T-helper 9 cell (primary cell): ENCODE measurements at places on chromosomes 2 and 18.

DNA sequence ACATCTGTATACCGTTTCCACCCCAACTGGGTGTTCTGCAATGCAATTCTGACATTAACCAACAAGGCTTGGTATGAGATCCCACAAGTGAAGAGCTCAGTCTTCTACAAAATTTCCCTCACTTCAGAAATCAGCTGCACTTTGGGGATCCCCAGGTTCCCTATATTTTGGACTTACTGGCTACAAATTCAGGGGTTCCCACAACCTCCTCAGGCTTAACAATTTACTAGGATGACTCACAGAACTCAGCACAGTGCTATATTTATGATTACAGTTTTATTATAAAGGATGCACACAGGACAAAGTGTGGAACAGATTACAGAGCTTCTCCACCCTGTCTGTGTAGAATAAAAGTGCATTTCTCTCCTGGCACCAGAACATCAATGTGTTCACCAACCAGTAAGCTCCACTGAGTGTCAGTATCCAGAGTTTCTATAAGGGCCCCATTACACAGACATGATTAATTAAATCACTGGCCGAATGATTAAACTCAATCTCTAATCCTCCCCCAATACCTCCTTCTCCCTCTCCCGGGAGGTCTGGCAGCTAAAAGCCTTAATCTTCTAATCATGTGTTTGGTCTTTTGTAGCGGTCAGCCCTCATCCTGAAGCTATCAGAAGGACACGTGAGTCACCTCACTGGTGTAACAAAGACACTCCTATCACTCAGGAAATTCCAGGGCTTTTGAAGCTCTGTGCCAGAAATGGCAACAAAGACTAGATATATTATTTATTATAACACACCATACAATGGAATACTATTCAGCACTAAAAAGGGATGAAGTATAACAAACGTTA lies 84.6 kb downstream of the SLC66A3 start:
- no peak for DNase-seq

GRCh38 chr2:238106698-238107524 lies 6.8 kb downstream of the ESPNL start:
- no peak for DNase-seq

GRCh38 chr2:54470266-54470938 lies 14.3 kb downstream of the SPTBN1 start:
- no peak for DNase-seq

- no peak for DNase-seq
Measured at GRCh38 chr2:74847070-74847858, 13.3 kb downstream of the HK2 start.

GRCh38 chr2:218895326-218895725 lies 14.7 kb downstream of the WNT10A start:
- no peak for DNase-seq

- DNase-seq: no peak
Measured at GRCh38 chr2:229713371-229714079, 830 bp downstream of the DNER start.

GRCh38 chr2:97708048-97708380 lies 5.4 kb upstream of the ZAP70 start:
- no peak for DNase-seq

DNA sequence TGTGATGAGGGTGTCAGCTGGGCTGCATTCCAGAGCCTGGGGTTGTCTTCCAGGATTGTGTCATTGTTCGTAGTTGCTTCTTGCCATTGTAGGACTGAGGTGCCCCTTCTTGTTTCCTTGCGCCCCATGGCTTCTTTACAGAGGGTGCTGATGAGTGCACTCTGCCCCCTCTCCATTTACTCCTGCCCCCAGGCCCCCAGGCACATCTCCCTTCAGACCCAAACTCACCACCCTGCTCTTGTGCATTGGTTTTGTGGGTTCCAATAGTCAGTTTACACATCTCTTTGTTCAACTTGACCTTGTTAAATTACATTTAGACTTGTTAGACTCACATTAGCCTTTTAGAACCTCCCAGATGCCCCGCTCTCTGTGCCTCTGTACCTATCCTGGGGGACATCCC lies 33.1 kb downstream of the HJURP start:
- DNase-seq: no peak

- no peak for DNase-seq
Measured at GRCh38 chr2:130245976-130246375, 47.7 kb upstream of the TUBA3E start.

GRCh38 chr18:36650906-36651305 lies 177.9 kb downstream of the TPGS2 start:
- no peak for DNase-seq

- DNase-seq: no peak
Measured at GRCh38 chr18:49768051-49768391, 45.3 kb downstream of the ACAA2 start.

GRCh38 chr2:46521215-46521683 lies 41.9 kb downstream of the TMEM247 start:
- no peak for DNase-seq

DNA sequence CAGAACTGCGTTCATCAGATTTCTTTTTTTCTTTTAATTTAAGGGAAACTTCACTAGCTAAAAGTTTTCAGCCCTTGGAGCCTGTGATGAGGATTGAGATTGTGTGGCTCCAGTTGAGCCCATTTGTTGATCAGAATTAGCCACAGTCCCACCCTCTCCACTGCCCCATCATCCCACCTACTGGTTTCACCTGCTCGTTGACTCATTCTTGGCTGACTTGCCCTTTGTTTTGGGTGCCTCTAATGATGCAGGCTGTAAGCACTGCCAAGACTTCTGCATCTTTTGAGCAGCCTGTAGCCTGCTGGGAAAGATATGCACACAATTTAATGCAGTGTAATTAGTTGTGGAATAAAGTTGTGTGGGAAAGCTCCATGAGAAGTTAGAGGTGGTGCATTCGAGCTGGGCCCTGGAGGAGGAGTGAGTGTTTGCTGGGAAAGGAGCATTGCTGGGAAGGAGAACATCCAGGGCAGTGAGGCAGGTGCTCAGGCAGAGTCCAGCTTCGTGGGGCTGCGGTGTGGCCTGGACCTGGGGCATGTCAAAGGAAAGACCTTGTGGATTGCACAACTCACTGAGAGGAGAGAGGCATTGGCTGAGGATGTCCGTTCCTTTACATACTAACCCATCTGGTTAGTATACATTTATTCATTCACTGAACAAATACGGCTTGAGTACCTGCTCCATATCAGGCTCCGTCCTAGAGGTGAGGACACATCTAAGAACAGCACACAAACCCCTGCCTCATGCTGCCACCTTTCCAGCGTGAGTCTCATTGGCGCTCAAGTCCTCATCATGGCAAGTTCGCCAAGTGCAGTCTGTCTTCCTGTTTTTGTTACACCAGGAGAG lies 18.2 kb downstream of the ASPRV1 start:
- no peak for DNase-seq

DNA sequence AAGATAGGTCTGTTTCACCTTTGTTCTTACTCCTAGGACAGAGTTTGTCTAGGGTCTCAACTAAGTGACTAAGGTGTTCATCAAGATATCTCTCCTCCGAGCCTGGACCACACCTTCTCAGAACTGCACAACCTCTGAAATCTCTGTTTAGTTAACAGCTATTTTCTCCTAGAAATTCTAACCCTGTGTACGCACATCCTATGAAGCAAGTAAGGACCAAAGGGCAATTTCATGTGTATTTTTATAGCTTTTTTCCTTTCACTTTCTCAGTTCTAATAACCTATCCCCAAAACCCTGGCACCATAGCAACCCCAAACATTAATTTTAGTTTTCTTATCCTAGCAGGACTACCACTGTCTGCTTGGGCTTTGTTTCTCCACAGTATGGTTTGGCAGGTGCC lies 59.1 kb downstream of the PTPN4 start:
- no peak for DNase-seq

- DNase-seq: no peak
Measured at GRCh38 chr18:29076645-29077044, 899.7 kb upstream of the CDH2 start.

GRCh38 chr2:119208791-119209203 lies 14.8 kb upstream of the STEAP3 start:
- no peak for DNase-seq

DNA sequence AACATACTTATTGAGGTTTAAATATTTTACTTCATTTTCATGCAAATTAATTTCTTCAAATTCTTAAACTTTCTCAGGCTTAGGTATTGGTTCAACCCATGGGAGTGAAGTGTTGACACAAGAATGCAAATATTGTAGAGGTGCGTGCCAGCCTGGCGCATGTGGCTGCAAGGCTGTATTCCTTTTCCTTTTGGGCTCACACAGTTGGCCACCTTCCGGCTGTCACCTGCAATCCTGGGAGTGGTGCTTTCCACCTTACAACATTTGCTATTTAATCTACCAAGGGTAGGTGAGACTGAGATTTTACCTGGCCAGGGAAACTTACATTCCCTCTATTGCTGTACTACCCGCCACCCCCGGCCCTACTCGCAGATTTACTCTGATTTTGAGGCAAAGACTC lies 141.1 kb downstream of the DCC start:
- DNase-seq: no peak

GRCh38 chr2:101022221-101022620 lies 20.1 kb downstream of the RPL31 start:
- DNase-seq: no peak

- no peak for DNase-seq
Measured at GRCh38 chr2:201320701-201321100, 36.4 kb downstream of the FLACC1 start.

DNA sequence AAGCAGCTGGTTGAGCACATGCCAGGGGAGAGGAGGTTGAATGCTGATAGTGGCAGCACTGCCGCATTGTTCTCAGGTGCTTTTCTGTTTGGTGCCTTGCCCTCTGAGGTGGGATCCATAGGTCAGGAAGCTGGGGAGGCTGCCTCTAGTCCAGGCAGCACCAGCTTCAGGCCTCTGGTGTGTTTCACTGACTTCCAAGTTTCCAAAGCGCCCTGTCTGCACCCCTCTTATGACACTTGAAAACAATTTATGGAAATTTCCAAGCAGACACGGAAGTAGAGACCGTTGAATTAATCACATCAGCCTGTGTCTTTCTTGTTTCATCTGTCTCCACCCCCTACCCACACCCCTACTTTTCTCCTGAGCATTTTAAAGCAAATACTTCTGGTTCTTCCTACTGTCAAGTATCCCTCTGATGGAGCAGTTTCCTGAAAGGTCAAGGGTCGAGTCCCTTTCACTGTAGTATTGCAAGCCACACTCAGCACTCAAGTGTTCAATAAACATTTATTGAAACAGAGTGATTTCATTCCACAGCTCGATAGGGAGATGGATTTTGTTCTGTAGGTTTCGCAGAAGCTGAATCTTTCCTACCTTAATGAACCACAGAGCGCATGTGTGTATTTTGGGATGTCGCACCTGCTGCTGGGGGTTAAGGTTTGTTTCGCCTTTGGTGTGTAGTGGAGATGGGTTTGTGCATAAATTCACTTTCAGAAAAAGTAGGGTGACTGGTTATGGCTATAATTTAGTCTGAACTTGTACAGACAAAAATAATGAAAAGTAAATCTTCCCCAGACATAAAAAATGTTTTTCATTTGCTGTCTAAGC lies 21.4 kb downstream of the DGKD start:
- no peak for DNase-seq

GRCh38 chr2:98356729-98357128 lies 10.5 kb downstream of the CNGA3 start:
- DNase-seq: no peak

DNA sequence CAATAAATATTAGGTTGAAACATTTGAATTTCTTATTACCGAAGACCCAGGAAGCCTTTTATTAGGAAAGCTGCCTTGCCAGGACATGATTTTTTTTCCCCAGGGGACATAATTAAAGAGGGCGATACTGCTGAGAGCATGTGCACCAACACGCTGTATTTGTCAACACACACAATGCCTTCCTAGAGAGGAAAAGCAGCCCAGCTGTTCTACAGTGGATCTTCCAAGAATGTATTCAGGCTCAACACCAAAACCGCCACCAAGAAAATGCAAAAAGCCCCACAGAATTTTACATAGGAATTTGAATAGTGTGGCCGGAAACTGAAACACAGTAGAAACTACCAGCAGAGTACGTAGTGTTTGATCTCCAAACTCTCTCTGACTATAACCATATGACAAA lies 320.4 kb downstream of the DLGAP1 start:
- DNase-seq: no peak

DNA sequence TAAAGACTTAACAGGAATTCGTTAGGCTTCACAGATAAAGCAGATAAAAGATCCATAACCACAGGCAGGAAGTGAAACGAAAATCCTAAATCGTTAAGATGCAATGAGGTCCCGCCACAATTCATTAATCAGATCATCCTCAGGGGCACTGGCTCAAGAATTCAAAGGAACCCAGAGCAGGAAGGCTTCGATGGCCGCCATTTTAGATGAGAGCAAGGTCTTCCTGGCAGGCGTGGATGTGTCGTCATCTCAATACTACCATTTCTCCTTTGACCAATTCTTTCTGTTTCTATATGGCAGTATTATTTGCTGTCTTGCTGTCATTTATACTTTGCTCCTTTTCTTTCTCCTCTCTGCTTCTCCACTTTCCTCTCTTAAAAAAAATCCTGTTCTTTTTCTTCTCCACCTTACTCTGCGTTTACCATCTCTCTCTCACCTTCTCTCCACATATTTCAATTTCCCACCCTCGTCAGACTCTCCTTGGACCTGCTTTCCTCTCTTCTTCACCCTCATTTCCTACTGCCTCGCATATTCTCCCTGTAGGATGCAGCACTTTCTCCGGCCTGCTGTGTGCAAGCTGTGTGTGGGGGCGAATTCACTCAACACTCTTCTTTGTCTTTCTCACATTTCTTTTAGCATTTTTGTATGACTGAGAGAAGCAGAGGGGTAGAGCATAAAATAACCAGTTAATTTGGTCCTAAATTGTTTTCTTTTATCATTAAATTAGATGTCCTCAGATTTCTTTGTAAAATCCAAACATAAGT lies 35.1 kb upstream of the LHCGR start:
- no peak for DNase-seq

DNA sequence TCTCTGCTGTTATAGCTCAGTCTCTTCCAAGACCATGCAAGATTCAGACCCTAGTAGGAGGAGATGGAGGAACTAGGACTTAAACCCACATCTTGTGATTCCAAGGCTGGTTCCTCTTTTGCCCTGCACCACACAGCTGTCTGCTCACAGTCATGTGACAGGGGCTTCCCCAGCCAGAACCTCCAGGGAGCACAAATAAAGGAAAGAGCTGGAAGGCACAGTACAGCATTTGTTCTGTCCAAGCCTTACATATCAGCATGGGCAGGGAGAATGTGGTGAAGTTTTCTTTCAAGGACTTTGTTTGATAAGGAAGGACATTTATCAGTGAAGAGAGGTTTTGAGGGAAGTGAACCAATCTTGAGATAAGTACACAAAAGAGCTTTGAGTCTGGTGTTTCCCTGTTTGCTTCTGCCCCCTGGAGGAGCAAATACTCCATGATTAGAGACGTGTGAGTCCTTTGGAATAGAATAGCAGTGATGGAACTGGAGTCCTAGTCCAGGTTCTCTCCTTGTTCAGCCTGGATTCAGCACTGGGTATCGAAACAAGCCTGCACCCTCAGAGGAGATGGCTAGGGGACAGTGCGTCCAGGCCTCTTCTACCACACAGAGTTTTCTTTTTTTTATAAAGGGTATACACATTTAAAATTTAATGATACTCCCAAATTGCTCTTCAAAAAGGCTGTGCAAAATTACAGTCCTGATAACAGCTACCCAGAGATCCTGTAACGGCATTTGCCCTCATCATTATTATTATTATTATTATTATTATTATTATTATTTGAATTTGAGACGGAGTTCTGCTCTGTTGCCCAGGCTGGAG lies 24.6 kb upstream of the CASP10 start:
- peak; percentile 28 for DNase-seq

- no peak for DNase-seq
Measured at GRCh38 chr18:55446996-55447671, 140.9 kb downstream of the TCF4 start.

GRCh38 chr2:216863946-216864345 lies 4.1 kb upstream of the TNP1 start:
- no peak for DNase-seq

- DNase-seq: no peak
Measured at GRCh38 chr2:96386470-96386869, 50.9 kb downstream of the NCAPH start.
